Epithelial cell of umbilical artery (primary cell): ENCODE measurements at places on chromosomes 6 and 20. TPM values are rescaled to one million over a fixed set of nuclear protein-coding genes. Genes with fewer than 3 reads are reported as not detected.

HLA-DRB1 gene
- 0.32 and 2.3 TPM in 2 replicates for total RNA-seq

MROH8 gene
- 0.15 and 0.65 TPM in 2 replicates for total RNA-seq

MGME1 gene
- 10.4 and 12.3 TPM in 2 replicates for total RNA-seq

AVP gene
- total RNA-seq, result not detected in 2 replicates

OR2B6 gene
- total RNA-seq, result not detected in 2 replicates

NNAT gene
- under 0.01 TPM in 1 of 2 replicates, not detected in the other for total RNA-seq

KATNA1 gene
- total RNA-seq, result 28.9 and 40.4 TPM in 2 replicates

COL9A3 gene
- 0.30 and 0.97 TPM in 2 replicates for total RNA-seq

RAET1E gene
- 0.46 TPM in 1 of 2 replicates, not detected in the other for total RNA-seq

TUBB2B gene
- 3.6 and 5.2 TPM in 2 replicates for total RNA-seq

BNIP5 gene
- not detected in 2 replicates for total RNA-seq

TMEM30A gene
- total RNA-seq, result 371 and 420 TPM in 2 replicates

SLC22A3 gene
- total RNA-seq, result 0.32 and 0.61 TPM in 2 replicates

PSMB1 gene
- total RNA-seq, result 431 and 538 TPM in 2 replicates

PTPRK gene
- total RNA-seq, result 46.4 and 63.0 TPM in 2 replicates

MCCD1 gene
- not detected in 2 replicates for total RNA-seq

TFAP2A gene
- 0.15 and 0.32 TPM in 2 replicates for total RNA-seq

FAM210B gene
- total RNA-seq, result 34.8 and 43.2 TPM in 2 replicates

OR12D3 gene
- total RNA-seq, result not detected in 2 replicates

PPP1R14C gene
- total RNA-seq, result not detected in 2 replicates

C20orf202 gene
- not detected in 2 replicates for total RNA-seq
